ENCODE measurements at places on chromosomes 2 and 18. TPM values are rescaled to one million over a fixed set of nuclear protein-coding genes. Genes with fewer than 3 reads are reported as not detected.

GAD1 gene
- 0.20 TPM for polyA plus RNA-seq

ANKRD30BL gene
- polyA plus RNA-seq: not detected

AQP12B gene
- polyA plus RNA-seq: not detected

UGT1A4 gene
- not detected for polyA plus RNA-seq

DNA sequence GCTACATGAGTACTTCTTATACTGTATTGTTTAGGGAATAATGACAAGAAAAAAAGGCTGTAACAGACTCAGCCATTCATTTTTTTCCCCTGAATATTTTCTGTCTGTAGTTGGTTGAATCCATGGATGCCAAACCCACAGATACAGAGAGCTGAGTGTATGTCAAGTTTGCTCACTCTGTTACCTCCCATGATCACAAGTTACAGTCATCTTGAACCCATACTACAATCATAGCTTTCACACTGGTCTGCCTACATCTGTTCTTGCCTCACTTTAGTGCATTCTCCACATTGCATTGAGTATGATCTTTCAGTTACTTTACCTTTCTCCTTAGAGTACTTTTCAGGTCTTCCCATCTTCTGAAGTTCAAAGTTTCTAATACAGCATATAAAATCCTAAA lies 94.0 kb downstream of the BIRC6 start:
- H3K36me3 ChIP-seq: peaks cover 59% of the 10 kb centered on the region
- no peak overlapping the region for H3K4me3 ChIP-seq
- H3K27ac ChIP-seq: no peak overlapping the region
- DNase-seq: no peak

- H3K36me3 ChIP-seq: no peaks in the 10 kb centered on the region
- no peak for DNase-seq
- no peaks in the 10 kb centered on the region for H3K27me3 ChIP-seq
- no peak overlapping the region for H3K27ac ChIP-seq
- H3K4me1 ChIP-seq: no peaks in the 10 kb centered on the region
- no peak overlapping the region for H3K4me3 ChIP-seq
These were observed 3.0 kb downstream of the LYG1 start for GRCh38 chr2:99297994-99298393.

DNA sequence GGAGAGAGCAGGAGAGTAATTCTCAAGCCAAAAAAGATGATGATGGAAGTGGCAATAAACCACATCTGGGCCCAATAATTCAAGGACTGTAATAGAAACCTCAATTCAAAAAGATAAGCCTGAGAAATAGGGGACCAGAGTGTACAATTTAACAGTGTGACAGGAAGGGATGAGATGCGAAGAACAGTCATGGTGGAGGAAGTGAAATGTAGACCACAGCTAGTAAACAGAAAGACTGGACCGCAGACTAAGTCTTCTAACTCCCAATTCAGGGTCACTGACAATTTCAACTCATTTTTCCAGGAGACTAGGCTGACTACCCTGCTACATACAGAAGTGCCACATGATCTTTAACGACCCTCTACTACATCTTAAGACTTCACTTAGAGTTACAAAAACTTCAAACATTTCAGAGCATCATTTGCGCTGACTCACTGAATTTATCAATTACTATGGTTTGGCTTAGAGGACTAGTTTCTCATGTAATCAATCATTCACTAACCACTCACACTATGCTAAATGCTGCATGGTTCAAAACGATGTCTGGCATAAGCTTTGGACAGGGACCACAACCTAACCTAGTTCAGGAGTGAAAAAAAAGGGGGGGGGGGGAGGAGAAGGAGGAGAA lies 9.0 kb downstream of the CUL3 start:
- H3K4me3 ChIP-seq: no peak overlapping the region
- peaks cover 5% of the 10 kb centered on the region for H3K36me3 ChIP-seq
- DNase-seq: no peak
- no peaks in the 10 kb centered on the region for H3K27me3 ChIP-seq
- H3K4me1 ChIP-seq: peaks cover 18% of the 10 kb centered on the region

- DNase-seq: no peak
- no peak overlapping the region for H3K27ac ChIP-seq
- no peak overlapping the region for H3K4me3 ChIP-seq
- no peaks in the 10 kb centered on the region for H3K27me3 ChIP-seq
- no peaks in the 10 kb centered on the region for H3K4me1 ChIP-seq
- no peaks in the 10 kb centered on the region for H3K36me3 ChIP-seq
These were observed 158.6 kb downstream of the DYSF start for GRCh38 chr2:71611781-71612527.

DNA sequence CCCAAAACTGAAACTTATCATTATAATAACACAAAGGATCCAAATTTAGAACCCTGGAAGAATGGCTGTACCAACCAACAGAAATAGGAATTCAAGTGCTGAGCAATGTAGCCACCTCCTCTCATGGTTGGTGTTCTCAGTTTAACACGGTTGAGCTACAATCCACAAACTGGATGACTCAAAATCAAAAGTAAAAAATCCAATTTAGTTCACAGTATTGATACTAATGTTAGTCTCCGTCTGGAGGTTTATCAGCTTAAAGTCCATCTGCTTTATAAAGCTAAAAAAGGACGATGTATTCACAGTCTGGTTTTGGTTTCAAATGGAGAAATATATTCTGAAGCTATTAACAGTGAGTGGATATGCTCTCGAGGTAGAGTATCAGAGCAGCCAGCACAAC lies 40.5 kb downstream of the CNTNAP5 start:
- no peaks in the 10 kb centered on the region for H3K4me1 ChIP-seq
- H3K4me3 ChIP-seq: no peak overlapping the region
- no peak for DNase-seq
- no peaks in the 10 kb centered on the region for H3K36me3 ChIP-seq

DNA sequence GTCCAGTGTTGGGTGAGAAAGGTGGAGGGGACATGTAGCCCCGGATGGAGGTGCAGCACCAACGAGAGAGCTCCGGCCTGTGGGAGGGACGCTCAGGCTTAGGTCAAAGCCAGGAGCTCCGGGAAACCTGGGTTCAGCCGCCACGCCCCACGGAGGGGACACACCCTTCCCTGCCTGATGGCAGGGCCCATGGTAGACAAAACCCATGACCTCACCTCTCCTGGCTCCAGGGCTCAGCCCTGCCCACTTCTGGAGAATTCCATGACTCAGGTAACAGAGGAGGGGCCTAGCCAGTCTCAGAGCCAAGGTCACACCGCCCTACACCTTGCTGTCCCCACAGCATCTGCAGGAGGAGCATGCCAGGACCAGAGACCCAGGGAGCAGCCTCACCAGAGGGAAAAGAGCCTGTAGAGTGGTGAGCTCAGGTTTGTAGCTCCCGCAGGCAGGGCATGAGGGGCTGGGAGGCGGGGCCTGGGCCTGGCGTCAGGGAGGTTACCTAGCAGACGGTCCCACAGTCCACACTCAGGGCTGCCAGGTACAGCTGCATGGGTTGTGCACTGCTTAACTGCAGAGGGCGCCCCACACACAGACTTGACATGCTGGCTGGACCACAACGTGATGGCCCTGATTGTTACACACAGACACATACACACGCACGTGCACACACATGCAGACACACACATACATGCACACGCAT lies 70.8 kb upstream of the SMAD7 start:
- H3K4me1 ChIP-seq: peaks cover 19% of the 10 kb centered on the region
- no peaks in the 10 kb centered on the region for H3K36me3 ChIP-seq
- no peaks in the 10 kb centered on the region for H3K27me3 ChIP-seq
- H3K27ac ChIP-seq: no peak overlapping the region
- H3K4me3 ChIP-seq: no peak overlapping the region

DNA sequence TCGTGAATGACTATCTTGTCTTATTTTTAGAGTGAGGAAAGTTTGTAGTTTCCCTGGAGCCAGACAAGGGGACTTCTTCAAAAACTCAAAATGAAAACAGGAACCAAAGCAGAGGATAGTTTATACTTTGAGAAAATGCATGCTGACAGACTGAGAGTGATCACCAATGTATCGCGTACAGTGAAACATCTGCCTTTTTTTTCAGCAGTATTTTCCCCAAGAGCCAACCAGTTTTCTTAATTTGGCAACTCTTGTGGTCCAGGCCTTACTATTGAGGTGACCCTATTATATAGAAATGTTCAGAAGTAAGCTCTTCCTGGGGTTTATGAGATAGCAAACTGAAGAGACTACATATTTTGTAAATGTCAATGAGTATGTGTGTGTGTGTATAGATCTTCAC lies 153.7 kb upstream of the VRK2 start:
- DNase-seq: no peak
- no peaks in the 10 kb centered on the region for H3K4me1 ChIP-seq
- no peaks in the 10 kb centered on the region for H3K36me3 ChIP-seq
- no peaks in the 10 kb centered on the region for H3K27me3 ChIP-seq
- H3K27ac ChIP-seq: no peak overlapping the region

DNA sequence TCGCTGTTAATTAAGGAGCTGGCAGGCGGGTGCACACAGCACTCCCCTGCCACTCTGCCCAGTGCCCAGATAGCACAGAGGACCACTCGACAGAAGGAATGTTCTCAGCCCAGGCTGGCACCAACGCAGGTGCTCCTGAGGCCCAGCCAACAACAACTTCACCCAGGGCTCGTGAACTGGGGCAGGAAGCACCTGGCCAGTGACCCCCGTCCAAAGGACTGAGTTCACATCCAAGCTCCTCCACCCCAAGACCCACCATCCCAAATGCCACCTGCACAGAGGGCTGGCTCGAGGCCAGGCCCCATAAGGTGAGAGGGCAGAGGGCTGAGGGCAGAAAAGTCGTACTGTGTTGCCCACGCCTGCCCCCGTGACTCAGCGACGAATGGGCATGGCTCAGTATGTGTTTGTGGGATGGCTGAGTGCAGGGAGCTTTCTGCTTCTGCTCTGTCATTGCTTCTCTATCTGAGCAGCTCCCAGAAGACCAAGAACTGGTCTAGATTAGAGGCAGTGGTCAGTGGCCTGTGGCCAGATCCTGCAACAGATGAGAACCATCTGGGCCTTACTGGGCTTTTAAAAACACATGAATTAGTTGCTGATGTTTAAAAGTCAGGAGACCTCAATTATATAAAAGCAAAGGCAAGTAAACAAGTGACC lies 68.4 kb downstream of the POLR1A start:
- H3K27me3 ChIP-seq: no peaks in the 10 kb centered on the region
- H3K4me3 ChIP-seq: no peak overlapping the region
- no peak for DNase-seq
